ENCODE measurements at places on chromosomes 3 and 15.

DNA sequence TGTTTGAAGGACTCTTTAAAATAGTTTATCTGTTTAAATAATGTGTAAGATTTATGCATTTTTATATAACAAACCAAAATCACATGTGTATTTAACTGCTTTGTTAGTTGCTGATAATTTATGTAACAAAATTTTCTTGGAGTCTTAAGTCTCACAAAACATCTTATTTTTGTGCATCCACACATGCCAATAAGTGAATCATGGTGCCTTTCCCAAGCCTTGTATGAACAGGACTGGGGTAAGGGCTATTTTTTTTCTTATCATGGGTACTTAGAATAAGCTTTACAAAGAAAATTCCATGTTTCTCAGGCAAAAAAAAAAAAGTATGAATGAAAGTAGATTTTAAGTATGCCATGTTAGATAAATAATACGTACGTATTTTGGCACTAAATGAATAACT lies 132.9 kb upstream of the LRRFIP2 start:
- DNase-seq, result no peak

DNA sequence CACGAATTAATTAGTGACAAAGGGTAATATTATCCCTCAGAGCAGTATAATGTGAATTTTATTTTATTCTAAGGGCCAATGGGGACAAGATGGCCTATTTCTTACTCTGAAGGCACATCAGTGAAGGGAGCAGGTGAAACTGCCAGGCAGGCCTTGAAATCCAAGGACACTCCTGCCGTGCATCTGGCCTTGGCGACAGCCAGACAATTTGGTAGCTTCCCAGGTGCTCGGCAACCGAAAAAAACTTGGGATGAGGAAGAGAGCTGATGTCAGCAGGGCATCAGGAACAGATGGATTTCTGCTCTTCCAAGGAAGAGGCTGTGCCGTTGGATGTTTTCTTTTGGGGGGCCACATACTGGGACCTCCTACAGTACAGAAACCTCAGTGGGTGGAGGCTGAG lies 83.2 kb upstream of the ADAMTSL3 start:
- DNase-seq, result no peak

- no peak for DNase-seq
Measured at GRCh38 chr15:71939981-71940588, 129.7 kb downstream of the NR2E3 start.

- no peak for DNase-seq
Measured at GRCh38 chr15:51724673-51725072, 12.8 kb downstream of the LYSMD2 start.

DNA sequence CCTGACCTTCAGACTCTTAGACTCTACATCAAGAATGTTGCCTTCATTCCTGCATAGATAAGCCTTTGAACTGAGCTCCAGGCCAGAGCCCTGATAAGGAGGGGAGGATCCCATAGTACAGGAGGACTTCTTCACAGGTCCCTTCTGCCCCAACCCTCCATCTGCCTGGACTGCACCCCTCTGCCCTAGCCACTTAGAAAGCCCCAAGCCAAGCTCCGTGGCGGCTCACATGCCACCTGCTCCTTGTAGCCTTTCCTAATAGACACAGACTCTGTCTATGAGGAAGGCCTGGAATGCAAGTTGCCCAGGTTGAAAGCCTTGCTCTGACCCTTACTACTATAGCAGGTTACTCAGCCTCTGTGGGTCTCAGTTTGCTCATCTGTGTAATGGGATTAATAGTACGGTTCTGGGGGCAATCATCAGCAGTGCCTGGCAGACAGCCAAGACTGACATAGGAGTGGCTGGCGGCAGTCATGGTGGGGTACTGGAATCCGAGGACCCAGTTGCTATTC lies 11.6 kb downstream of the PCSK6 start:
- DNase-seq, result no peak

DNA sequence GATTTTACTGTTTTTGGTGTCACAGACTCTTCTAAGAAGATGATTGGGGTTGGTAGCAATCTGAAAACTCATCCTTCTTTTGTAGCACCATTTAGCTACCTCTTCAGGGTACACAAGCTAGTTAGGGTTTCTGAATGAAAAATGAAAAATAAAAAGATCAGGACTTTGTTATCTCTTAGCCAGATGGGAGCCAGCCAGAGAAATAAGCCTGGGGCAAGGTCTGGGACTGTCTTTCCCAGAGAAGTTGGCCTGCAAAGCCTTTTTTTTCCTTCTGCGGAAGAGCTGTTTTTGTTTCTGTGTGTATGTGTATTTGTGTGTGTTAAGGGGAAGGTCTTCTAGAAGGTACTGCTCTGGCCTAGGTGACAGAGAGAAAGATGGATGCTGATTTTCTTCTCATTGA lies 150.7 kb upstream of the AGTR1 start:
- DNase-seq, result no peak

DNA sequence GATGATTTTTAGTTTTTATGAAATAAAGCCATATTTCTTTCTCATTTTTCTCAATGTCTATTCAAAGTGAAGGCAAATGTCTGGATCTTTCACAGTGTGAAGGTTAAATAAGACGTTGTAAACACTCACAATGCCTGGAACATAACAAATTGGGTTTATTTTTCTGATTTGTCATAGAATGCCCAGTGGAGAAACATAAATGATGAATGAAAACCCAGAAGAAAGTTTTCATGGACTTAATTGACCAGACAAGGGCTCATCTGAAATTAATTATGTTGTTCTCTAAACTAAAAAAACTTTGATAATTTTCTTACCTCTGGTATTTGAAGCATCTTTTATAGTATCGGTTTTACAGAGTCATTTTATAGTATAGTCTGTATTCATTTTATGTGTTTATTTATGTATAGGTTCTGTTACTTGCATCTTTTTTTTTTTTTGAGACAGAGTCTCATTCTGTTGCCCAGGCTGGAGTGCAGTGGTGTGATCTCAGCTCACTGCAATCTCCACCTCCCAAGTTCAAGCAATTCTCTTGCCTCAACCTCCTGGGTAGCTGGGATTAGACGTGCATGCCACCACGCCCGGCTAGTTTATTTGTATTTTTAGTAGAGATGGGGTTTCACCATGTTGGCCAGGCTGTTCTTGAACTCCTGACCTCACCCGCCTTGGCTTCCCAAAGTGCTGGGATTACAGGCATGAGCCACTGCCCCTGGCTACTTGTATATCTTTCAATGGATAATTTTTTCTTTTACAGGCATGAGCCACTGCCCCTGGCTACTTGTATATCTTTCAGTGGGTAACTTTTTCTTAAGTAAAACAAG lies 15.1 kb upstream of the BNIP2 start:
- no peak for DNase-seq

DNA sequence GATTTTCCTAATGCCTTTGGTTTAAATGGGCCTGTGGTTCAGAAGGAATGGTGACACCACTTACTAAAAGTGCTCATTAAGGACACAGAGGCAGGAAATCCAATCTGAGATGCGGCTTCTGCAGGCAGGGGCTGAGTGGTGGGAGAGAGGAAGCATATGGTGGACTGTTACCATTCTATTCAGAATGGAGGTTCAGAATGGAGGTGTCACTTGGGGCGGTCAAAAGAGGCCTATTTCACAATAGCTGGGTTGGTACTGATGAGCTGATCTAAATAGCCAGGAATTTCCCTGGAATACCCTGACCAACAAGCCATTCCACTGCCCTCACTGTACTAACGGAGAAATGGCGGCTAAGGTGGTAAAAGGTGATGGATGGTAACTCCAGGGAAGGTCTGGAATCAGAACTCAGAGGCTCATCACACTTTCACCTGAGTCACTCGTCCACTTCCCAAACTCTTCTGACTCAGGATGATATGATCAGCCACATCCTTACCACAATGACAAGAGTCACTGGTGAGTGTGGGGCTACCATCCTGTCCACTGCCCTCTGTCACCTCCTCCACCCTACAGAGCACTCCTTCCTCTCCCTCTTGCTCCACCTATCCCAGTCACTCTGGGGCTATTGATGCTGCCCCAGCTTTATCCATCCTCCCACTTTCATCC lies 15.7 kb downstream of the RFT1 start:
- no peak for DNase-seq

- DNase-seq, result no peak
Measured at GRCh38 chr15:46996359-46996758, 720.9 kb upstream of the SEMA6D start.

- no peak for DNase-seq
Measured at GRCh38 chr3:146536681-146537080, 7.7 kb downstream of the PLSCR1 start.

DNA sequence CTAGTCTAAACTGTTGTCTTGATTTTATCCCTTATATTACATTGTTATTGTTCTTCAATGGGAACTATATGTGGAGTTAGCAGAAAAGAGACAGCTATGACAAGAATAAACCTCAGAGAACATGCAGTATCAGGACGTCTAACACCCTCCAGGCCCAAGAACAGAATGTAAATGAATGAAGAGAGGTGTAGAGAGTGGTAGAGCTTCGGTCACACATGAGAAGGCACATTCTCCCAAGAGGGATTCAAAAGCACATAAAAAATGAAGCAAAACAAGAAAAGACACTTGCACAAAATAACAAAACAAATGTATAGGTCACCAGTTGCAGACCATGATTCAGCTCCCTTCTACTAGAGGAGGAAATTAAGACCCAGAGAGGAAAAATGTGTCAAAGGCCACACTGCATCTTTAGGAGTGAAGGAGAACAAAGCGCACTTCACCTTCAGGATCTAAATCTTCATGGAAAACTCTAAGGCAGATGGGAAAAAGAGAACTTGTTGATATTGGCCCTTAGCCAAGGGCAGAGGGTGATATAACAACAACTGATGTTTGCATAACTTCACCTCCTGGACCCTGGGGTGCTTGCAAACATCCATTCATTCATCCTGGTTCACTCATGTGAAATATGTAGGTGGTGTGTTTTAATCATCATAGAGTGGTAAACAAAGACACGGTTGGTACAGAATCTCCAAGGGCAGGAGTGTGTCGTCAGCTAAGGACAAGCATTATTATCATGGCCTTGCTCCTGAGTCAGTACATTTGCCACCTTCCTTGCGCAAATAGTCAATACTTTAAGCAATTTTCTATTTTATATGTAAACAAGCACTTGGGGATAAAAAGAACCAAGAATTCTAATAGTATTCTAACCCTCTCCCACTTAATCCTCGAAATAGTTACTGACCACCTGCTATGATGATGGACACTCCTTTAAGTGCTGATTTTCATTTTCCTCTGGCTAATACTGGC lies 8.8 kb downstream of the NEK10 start:
- DNase-seq, result no peak

GRCh38 chr15:44550734-44551133 lies 13.8 kb downstream of the EIF3J start:
- no peak for DNase-seq

DNA sequence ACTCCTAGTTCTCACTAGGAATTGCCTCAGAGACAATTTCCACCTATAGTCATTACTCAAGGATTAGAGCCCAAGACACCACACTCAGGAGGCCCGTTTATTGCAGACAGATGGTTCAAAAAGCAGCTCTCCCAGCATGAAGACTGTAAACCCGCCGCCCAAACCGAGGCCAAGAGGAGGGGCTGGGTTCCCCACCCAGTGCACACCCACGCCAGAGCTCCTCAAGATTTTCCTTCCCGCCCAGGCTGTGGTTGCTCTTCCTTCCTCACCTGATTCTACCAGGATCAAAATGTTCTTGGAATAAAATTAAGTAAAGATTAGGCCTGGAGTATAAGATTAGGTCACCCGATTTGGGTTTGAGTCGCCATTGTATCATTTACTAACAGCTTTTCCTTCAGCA lies 364.4 kb downstream of the MECOM start:
- DNase-seq, result no peak

All from activated CD8-positive, alpha-beta memory T cell treated with anti-CD3 and anti-CD28 coated beads for 24 hours (primary cell).